H9 (cell line): ENCODE measurements at places on chromosomes 4 and X. TPM values are rescaled to one million over a fixed set of nuclear protein-coding genes. Genes with fewer than 3 reads are reported as not detected.

DNA sequence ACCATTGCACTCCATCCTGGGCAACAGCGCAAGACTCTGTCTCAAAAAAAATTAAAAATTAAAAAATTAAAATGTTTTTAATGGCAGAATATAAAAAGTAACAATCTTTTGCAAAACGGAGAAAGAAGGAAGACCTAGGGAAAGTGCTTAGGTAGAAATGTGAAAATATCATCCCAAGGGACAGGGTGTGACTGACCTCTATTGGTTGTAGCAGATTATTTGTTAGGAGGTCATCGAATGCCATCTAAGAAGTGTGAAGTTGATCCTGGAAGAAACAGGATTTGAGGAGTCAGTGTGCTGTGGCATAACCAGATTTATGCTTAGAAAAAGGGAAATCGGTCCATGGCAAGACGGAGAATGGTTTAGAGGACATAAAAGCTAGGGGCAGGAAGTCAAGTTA is 18.1 kb upstream of the C4orf36 start:
- H3K27ac ChIP-seq, result no peak overlapping the region
- no peaks in the 10 kb centered on the region for H3K4me1 ChIP-seq
- no peak for DNase-seq
- H3K36me3 ChIP-seq, result no peaks in the 10 kb centered on the region

DNA sequence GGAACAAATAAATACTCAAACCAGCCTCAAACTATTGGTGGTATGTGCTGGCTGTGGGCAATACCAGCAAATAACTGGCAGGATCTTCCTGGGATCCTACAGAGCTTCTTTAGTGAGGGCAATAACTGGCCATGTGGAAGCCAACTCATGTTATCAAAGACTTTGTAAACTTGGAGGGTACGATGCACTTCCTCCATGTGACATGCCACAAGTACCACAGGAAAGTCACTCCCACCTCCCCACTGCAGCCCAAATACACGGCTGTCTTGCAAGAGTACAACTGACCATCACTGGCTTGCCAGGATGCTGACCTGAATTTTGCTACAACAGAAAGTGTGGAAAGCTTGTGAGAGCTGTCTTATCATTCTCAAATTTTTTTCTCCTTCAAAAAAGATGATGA is 93.3 kb upstream of the MAML3 start:
- no peaks in the 10 kb centered on the region for H3K36me3 ChIP-seq
- no peak overlapping the region for H3K4me3 ChIP-seq
- peaks cover 3% of the 10 kb centered on the region for H3K4me1 ChIP-seq
- no peak overlapping the region for H3K27ac ChIP-seq

GRCh38 chr4:83125738-83126141 is 11.2 kb upstream of the PLAC8 start:
- no peak overlapping the region for H3K27ac ChIP-seq
- no peaks in the 10 kb centered on the region for H3K4me1 ChIP-seq
- H3K36me3 ChIP-seq, result no peaks in the 10 kb centered on the region; the same call in 2 of the 3 replicates
- no peaks in the 10 kb centered on the region for H3K27me3 ChIP-seq

DNA sequence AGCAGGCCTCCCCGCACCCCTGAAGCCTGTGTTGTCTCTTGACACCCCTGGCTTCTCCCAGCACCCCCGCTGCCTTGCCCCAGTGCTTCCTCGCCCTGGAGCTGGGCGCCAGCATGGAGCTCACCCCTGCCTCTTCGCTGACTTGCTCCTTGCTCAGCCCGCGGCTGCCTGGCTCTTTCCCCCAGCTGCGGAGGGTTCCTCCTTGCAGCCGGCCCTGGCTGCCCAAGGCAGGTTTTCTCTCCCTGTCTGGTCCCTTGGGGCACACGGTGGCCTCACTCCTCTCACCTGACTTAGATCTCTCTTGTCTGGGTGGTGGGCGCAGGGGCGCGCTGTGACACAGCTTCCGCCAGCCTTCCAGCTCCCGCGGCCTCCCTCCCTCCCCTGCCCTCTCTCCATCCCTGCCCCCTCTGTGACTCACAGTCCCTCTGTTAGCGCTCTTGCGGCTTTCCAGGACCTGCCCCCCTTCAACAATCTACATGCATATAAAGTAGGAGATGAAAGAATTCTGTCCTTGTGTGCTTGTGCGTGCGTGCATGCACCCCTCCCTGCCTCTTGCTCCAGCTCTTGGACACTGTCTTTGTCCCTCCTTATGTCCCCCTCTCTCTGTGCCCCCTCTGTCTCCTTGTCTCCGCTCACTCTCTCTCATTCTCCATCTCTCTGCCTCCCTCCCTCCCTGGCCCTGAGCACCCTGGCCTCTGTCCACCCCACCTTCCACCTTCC is 2.2 kb downstream of the PLXNB3 start:
- H3K36me3 ChIP-seq, result no peaks in the 10 kb centered on the region; the same call in 1 of the 2 replicates
- no peak overlapping the region for H3K4me3 ChIP-seq
- H3K27me3 ChIP-seq, result no peaks in the 10 kb centered on the region
- DNase-seq, result peak; percentile 36

GRCh38 chr4:88107406-88108107 is 50.9 kb downstream of the ABCG2 start:
- DNase-seq, result no peak
- H3K4me1 ChIP-seq, result no peaks in the 10 kb centered on the region
- no peaks in the 10 kb centered on the region for H3K36me3 ChIP-seq
- no peaks in the 10 kb centered on the region for H3K27me3 ChIP-seq
- H3K27ac ChIP-seq, result no peak overlapping the region
- no peak overlapping the region for H3K4me3 ChIP-seq

DNA sequence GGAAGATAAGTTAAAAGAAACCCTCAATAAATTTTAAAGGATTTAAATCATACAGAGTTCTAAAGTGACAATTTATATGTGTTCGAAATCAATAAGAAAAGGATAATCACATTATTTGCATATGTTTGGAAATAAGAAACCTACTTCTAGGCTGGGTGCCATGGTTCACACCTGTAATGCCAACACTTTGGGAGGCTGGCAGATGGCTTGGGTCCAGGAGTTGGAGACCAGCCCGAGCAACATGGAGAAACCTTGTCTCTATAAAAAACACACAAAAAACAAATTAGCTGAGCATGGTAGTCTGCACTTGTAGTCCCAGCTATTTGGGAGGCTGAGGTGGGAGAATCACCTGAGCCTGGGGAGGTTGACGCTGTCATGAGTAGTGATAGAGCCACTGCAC is 8.1 kb upstream of the SAP30 start:
- DNase-seq, result no peak
- H3K36me3 ChIP-seq, result no peaks in the 10 kb centered on the region
- H3K4me1 ChIP-seq, result no peaks in the 10 kb centered on the region

HPSE gene
- 1.5 and 2.0 TPM in 2 replicates for total RNA-seq

WDR1 gene
- total RNA-seq, result 366 and 367 TPM in 2 replicates

VEGFC gene
- total RNA-seq, result 0.35 and 0.46 TPM in 2 replicates
